Activated CD4-positive, alpha-beta T cell treated with anti-CD3 and anti-CD28 coated beads, Interleukin-2, Interleukin-4, amounts not matched to agents 100 ng/mL and 50 ng/mL, durations not matched to agents 16 hours and 8 hours (primary cell): ENCODE measurements at places on chromosomes 1 and 21.

- no peak for DNase-seq
Measured at GRCh38 chr1:83131692-83131955, 867.3 kb downstream of the TTLL7 start.

DNA sequence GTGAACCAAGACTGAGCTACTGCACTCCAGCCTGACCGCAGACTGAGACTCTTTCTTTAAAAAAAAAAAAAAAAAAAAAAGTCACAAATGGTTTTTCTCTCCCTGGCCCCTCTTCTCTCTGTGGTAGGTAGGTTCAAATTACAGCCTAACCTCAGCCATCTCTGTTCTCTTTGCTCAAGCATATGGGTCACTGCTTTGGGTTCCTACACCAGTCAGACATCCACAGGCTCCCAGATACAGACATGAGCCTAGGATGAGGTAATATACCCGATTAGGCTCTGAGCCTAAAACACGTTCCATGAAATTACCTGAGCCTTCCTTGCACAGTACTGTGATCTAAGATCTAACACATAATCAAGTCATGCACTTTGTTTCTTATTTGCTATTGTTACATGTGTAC is 90.5 kb upstream of the JAK1 start:
- no peak for DNase-seq

DNA sequence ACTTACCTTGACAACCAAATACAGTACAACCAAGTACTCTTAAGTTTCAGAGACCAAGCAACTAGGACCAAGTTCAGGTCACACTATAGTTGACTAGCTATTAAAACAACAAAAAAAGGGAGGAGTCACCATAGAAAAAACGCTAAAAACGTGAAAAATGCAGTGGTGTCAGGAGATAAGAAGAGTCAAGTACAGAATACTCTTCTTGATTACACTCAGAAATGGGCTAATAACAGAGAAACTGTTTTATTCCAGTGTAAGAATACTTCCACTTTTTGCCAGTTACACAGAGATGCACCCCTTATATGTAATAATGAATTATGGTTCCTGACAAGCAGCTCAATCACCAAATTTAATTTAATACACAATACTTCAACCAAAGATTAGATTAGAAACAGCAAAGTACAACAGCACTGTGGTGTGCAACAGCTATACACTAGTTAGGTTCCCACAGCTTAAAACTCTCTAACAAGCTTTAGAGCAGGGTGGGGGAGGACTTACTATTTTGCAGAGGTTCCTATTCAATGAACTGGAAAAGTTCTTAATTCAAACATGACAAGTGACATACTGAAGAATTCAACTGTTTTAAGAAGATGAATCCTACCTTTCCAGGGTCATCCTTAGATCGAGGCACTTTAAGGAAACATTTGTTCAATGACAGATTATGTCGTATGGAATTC is 70.4 kb downstream of the FOXJ3 start:
- DNase-seq: no peak

DNA sequence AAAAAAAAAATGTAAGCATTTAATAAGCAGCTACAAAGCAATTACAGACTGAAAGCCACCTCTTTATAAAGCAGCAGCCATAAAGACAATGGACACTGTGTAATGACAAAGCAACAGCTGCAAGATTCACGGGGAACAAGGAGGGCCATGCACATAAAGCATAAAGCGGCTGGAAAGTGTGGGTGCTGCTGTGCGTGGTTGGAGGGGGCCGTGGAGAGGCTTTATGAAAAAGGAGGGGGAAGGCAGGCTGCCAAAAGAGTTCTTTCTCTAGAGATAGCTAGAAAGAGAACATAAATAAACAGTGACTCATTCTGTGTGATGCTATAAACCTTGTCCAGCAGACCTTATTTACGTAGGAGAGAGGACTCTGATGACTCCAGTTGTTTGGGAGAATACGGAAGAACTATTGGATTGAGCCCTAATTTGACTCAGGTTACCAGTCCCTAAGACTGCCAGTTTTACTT is 49.3 kb downstream of the ADAMTS1 start:
- no peak for DNase-seq

DNA sequence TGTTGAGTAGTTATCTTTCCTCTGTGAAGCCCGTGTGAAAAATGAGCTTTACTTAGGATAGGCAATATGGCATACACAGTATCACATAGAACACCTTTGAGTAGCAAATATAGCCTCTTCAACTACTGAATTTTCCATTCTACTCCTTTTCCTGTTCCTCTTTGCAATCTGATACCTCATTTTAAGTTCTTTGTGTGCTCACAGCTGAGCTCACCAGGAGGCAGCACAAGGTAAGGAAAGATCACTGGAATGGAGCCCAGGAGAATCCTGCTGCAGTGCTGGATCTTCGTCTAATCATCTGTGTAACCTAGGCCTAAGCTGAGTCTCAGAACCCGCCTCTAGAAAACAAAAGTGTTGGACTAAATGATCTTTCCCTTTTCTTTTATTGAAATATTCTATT is 171.0 kb downstream of the LRRC40 start:
- DNase-seq: no peak
